NCI-H1105 treated with DMSO at 0.1 percent for 48 hours (cell line): ENCODE measurements at places on chromosomes 13 and 19.

DNA sequence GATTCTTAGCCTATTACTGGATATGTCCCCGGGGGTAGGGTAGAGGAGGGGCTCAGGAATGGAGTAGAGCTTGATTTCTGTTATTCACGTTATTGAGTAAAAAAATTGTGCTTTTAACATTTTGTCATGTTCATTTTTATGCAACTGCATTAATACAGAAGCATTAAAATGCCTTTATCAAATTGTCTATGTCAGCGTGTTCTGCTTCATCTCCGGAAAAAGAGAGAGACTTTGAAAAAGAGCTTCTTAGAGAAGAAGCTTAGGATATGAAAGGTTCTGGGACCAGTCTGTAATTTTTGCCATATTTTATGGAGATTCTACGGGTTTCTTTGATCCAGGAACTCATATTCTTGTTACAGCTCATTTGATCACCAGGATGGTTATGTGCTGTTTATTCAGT is 82.0 kb downstream of the SLC10A2 start:
- no peak for DNase-seq

DNA sequence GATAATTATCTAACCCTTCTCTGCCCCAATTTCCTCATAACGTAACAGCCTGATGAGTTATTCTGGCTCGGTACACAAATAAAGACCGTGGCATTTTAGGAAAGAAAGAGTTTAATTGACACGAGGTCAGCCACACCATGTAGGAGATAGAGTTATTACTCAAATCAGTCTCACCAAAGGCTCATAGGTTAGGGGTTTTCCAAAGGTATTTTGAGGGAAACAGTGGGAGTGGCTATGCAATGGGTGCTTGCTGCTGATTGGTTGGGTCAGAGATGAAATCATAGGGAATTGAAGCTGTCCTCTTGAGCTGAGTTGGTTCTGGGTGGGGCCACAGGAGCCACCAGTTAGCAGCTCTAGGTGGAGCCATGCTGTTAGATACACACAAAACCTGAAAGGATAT is 137.5 kb downstream of the FREM2 start:
- no peak for DNase-seq

DNA sequence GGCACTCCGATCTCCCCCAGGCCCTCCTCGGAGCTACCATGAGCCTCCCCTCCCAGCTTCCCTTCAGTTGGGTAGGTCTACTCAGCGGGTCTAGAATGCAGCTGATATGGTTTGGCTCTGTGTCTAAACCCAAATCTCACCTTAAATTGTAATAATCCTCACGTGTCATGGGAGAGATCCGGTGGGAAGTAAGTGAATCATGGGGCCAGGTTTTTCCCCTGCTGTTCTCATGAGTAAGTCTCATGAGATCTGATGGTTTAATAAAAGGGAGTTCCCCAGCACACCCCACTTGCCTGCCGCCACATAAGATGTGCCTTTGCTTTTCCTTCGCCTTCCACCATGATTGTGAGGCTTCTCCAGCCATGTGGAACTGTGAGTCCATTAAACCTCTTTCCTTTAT is 14.5 kb upstream of the DOCK9 start:
- DNase-seq: no peak

DNA sequence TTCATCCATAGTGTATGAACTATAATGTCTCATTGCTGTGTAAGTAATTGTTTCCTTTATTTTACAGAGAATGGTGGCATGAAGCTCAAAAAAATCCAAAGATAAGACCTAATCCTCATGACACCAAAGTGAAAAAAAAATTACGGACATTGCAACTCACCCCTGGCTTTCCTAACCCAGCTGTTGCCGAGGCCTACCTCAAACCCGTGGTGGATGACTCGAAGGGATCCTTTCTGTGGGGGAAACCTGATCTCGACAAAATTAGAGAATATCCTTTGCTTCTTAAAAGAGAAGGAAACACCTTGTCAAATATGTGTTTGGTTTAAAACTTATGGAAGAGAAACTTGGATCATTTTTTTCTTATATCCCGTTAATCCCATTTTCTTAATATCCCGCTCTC is 26.3 kb downstream of the ERCC5 start:
- no peak for DNase-seq

- DNase-seq: no peak
These were observed 91.3 kb upstream of the C1QTNF9B start for GRCh38 chr13:23988546-23989122.

- DNase-seq: no peak
These were observed 11.4 kb downstream of the THSD1 start for GRCh38 chr13:52394586-52394985.

DNA sequence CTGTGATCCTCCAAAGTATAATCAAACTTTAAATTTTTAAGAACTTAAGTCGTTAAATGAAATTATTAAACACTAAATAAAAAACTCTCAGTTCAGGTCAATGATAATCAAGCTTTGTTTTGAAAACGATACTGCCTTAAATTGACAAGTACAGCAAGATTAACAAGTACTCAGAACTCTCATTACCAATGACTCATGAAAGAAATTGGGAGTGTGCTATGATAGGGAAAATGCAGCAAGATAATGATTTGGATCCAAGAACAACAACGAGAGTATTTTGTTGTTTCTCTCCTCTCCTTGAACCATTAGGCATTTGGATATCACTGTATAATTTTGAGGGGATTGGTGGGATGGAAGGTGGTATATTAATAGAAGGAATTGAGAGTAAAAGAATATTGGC is 10.2 kb downstream of the N4BP2L2 start:
- no peak for DNase-seq

DNA sequence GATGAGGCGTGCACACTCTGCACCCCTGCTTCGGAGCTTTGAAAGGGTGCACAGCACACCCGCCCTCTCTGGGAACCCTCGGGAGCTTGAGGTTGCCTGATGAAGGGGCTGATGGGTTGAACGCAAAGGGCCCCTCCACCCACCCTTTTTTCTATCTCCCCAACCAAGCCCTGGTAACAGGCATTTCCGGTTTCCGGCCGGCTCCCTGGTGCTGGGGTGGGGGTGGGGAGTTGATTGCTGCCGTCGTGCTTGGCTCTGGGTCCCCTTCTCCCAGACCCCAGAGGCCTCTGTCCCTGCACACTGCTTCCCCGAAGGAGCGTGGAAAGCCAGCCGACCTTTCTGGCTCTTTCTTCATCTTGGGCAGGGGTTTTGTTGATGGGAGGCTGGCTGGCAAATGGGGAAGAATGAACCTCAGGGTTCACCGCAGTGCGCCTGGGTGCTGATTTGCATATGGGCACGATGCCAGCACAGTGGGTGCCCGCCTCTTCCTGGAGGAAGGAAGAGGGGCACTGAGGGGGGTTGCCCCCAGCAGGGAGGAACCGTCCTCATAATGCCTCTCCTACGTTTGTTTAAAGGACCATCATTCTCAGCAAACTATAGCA is 29.1 kb downstream of the VAV1 start:
- peak; percentile 33 for DNase-seq

DNA sequence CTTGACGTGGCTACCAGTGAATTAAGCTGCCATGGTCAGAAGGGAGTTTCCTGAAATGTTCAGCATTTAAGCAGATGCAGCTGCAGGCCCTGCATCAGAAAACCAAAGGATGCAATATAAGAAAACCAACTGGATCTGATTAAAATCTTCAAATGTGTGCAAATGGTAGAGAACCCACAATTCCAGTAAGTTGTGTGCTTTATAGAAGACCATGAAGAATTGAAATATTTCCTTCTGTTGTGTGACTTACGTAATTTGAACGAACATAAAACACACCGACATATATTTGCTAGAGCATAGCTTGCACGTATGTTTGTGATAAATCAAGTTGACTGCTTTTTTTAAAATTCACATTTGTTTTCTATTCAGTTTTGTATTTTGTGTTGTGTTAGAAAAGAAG is 191.4 kb downstream of the COL4A1 start:
- no peak for DNase-seq

DNA sequence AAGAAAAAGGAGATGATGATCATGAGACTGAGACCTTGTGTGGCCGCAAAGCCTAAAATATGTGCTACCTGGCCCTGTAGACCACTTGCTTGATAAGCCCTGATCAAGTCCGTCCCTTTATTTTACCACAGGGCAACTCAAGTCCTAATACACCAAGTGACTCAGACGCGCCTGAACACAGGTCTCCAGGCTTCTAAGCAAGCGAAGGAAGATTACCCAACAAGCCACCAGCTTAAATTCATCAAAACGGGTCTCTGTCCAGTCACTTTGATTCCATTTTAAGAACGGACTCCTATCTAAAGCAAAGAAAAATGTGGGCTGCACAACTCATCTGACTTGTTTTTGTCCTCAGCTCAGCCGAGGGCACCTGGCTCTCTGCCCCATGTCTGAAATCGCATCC is 26.8 kb downstream of the SLC7A1 start:
- DNase-seq: no peak

GRCh38 chr13:31052478-31052877 is 109.2 kb downstream of the HSPH1 start:
- no peak for DNase-seq

GRCh38 chr19:8196271-8196927 is 12.8 kb upstream of the CERS4 start:
- no peak for DNase-seq

DNA sequence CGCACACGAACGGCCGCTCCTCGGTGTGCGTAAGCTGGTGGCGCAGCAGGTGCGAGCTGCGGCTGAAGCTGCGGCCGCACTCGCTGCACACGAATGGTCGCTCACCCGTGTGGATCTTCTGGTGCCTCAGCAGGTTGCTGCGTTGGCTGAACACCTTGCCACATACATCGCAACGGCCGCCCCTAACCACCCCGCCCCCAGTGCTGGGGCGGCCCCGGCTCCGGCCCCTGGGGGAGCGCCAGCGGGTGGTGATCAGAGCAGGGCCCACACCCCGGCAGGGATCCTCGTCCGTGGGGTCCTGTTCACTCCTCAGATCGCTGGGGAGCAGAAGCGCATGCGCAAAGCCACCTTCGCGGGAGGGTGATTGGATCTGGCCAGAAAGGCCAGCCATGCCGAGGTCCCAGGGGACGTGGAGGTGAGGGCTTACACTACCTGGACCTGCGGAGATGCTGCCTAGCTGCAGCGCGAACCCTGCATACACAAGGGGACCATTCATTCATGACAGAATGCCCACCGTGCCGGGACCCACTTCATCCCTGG is 4.7 kb upstream of the UBE2M start:
- DNase-seq: no peak

- DNase-seq: no peak
These were observed 197.1 kb downstream of the OXGR1 start for GRCh38 chr13:96797136-96797535.

GRCh38 chr19:49456326-49456725 is 3.3 kb downstream of the ALDH16A1 start:
- no peak for DNase-seq

DNA sequence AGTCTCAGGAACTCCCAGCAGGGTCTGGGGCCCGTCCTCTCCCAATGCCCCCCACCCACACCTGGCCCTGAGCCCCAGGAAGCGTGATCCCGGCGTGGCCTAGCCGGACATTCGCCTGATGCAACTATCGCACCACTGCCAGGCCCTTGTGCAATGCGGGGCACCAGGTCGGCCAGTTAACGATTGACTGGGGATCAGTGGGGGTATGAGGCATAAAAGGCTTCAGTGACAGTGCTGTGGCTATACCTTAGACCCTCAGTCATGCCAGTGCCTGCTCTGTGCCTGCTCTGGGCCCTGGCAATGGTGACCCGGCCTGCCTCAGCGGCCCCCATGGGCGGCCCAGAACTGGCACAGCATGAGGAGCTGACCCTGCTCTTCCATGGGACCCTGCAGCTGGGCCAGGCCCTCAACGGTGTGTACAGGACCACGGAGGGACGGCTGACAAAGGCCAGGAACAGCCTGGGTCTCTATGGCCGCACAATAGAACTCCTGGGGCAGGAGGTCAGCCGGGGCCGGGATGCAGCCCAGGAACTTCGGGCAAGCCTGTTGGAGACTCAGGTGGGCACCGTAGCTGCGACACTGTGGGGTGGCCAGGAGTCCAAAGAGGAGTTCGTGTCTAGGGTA is at the start of gene ANGPTL8:
TSS of gene ANGPTL8 (plus strand) at position 243 of the 624 bp plus-strand sequence. CDS start at position 262, 19 bp downstream.
- no peak for DNase-seq

DNA sequence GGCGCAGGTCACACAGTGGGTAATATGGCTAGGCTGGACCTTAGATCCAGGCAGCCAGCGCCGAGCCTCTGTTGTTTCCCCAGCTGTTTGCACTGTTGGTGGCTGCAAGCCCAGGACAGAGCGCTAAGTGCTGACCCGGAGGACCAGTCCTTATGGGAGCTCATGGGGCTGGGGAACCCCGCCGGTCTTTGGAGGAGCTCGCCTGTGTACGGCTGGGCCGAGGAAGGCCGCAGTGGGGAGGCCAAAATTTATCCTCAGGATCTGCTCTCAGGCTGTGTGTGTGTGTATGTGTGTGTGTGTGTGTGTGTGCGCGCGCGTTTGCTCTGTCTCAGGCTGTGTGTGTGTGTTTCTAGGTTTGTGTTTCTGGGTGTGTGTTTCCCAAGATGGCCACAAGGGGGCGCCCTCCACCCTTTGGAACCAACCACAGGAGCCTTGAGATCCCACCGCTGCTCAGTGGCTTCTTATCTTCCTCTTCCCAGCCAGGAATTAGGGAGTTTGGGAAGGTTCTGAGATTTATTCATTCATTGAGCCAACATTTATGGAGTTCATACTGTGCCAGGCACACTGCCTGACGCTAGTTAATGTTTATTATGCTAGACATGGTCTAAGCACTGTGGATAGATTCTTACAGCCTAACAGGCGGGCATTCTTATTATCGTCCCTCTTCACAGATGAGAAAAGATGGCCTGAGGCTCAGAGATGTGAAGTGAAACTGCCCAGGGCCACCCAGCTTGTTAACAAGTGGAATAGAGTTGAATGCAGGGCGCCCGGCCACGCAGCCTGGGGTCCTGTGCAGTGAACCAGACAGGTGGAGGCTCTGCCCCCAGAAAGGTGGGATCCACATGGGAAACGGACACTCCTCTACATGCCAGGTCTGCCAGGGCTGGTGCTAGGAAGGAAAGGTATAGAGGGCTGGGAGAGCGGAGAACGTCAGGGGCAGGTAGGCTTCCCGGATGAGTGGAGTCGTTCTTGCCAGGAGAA is 13.0 kb downstream of the PGLYRP1 start:
- DNase-seq: peak; percentile 62

DNA sequence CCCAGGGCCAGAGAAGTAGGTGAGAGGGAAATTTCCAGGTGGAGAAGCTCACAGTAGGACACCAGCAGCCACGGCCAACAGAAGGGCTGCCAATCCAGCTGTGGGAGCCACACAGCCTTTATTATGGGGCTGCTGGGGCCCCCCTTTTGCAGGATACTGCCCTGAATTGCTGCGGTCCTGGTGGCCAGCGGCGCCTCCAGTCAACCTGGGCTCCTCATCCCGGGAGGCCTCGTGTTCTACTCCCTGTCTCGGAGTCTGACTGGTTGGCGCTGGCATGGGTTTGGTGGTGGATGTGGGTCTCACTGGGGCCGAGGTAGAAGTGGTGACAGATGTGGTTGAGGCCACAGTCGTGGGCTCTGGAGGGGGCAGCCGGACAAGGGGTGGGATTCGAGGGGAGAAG is 4.1 kb downstream of the LYPD3 start:
- DNase-seq: no peak

GRCh38 chr19:37467608-37468090 is 405 bp upstream of the ZNF569 start:
- DNase-seq: no peak

- peak; percentile 24 for DNase-seq
These were observed 477 bp downstream of the LNX2 start for GRCh38 chr13:27619728-27620376.
